ENCODE measurements at places on chromosomes 11 and 22.

- DNase-seq: no peak
Measured at GRCh38 chr11:46278387-46279125, 1.1 kb downstream of the CREB3L1 start.

- no peak for DNase-seq
Measured at GRCh38 chr11:68353118-68353517, 40.7 kb downstream of the LRP5 start.

DNA sequence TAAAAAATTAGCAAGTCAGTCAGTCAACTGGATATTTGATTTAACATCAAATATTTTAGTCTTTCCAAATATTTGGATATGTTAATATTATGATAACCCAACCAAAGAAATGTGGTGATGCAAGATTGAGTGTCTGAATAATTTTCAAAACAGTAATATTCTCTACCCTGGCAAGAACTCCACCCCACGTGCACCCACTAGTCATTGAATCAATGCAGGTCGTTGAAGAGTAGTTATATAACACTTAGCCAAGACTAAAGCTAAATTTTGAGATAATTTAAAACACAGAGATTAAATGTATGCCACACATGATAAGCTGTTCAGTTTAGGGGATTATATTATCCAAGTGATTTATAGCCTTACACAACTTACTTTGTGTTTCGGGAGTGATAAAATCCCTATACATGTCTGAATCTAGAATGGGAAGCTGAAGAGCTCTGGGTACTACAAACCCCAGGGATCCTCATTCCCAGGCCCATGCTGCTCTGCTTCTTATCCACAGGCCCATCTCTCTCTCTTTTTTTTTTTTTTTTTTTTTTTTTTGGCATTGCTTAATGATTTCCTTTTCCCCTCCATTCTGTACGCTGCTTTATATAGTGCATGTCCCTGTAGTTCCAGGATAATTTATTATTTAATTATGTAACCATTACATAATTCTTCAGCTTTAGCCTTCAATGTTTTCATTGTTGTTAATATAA lies 392.9 kb downstream of the NTM start:
- no peak for DNase-seq

- DNase-seq: no peak
Measured at GRCh38 chr22:25728071-25728470, 13.9 kb upstream of the MYO18B start.
